ENCODE measurements at places on chromosomes 6 and 20. TPM values are rescaled to one million over a fixed set of nuclear protein-coding genes. Genes with fewer than 3 reads are reported as not detected.

TFAP2D gene
- total RNA-seq = not detected

CCN2 gene
- total RNA-seq = 57.3 TPM

ADGRF4 gene
- total RNA-seq = 2.6 TPM

PFDN6 gene
- total RNA-seq = 14.9 TPM

TRAPPC3L gene
- 0.31 TPM for total RNA-seq

APOM gene
- total RNA-seq = not detected

IER3 gene
- 7.1 TPM for total RNA-seq

COX4I2 gene
- total RNA-seq = 6.3 TPM

MUC21 gene
- 6.9 TPM for total RNA-seq

EDEM2 gene
- total RNA-seq = 13.6 TPM

COL12A1 gene
- 443 TPM for total RNA-seq

CST9L gene
- not detected for total RNA-seq

CBLN4 gene
- total RNA-seq = not detected

BLTP3A gene
- total RNA-seq = 12.1 TPM

ATP9A gene
- total RNA-seq = 95.1 TPM

ZBTB12 gene
- 5.7 TPM for total RNA-seq

PXT1 gene
- total RNA-seq = not detected

LKAAEAR1 gene
- not detected for total RNA-seq

GSTA4 gene
- 51.9 TPM for total RNA-seq

COL9A1 gene
- 4.2 TPM for total RNA-seq

XPO5 gene
- 22.9 TPM for total RNA-seq

GSTA3 gene
- total RNA-seq = not detected

TSHZ2 gene
- total RNA-seq = 11.8 TPM

OR2H2 gene
- total RNA-seq = not detected

CDH26 gene
- 3.4 TPM for total RNA-seq

IP6K3 gene
- total RNA-seq = 41.4 TPM

SAMD5 gene
- total RNA-seq = 9.5 TPM

BFSP1 gene
- total RNA-seq = 1.6 TPM

SIRPD gene
- not detected for total RNA-seq

ZNF322 gene
- 21.6 TPM for total RNA-seq

FRK gene
- total RNA-seq = 2.7 TPM

ZNF311 gene
- 1.5 TPM for total RNA-seq

SLC4A11 gene
- 0.62 TPM for total RNA-seq

TMEM244 gene
- 2.3 TPM for total RNA-seq

ARMC2 gene
- total RNA-seq = 2.8 TPM

SLC35D3 gene
- not detected for total RNA-seq

SEMG1 gene
- total RNA-seq = not detected

EPHA7 gene
- total RNA-seq = 5.6 TPM

WFDC12 gene
- not detected for total RNA-seq

Measured in tongue (tissue), 3 donors.